ENCODE measurements at places on chromosomes 2 and 18.

DNA sequence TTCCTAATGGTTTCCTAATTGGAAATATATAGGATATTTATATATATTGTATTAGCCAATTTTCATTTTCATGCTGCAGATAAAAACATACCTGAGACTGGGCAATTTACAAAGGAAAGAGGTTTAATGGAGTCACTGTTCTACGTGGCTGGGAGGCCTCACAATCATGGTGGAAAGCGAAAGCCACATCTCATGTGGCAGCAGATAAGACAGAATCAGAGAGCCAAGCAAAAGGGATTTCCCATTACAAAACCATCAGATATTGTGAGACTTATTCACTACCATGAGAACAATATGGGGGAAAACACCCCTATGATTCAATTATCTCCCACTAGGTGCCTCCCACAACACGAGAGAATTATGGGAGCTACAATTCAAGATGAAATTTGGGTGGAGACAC, 242.5 kb upstream of the NETO1 start:
- DNase-seq: no peak

DNA sequence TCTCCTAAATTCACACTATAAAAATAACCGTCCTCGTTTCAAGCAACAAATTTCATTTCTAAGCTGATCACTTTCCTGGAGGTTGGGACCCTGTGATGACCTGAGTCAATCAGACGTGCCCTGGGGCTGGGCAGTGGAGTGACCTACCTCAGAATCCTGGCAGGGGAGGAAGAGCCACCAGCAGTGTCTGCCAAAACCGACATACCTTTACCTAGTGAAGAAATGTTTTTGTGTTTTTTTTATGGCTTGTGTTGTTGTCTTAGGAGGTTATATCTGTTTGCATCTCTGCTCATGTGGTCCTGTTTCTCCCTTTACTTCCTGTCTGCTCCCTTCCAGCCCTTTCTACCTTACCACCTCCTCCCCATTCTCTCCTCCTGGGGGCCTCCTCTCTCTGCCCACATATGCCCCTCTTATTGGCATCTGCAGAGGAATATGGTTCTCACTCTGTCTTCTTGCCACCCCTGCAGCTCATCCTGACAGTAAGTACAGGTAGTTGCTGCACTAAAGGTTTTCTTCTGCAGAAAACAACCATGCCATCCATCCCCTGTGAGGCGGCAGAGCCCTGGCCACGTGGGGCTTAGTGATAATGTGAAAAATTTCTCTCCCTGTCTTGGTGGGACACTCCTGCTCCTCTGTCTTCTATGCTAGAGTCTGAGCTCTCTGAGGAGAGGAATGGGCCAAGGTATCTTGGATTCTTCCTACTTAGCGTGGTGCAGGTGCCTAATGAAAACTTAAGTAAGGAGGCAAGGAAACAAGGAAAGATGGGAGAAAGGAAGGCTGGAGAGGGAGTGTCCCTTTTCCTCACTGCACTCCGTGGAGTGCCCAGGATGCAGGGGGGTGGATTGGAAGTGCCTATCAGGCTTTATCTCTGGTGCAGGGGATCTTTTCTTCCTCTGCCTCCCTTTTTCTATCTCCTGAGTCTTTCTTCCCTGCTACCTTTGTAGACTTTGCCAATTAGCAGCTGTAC, 15.4 kb downstream of the ACOXL start:
- DNase-seq: no peak

DNA sequence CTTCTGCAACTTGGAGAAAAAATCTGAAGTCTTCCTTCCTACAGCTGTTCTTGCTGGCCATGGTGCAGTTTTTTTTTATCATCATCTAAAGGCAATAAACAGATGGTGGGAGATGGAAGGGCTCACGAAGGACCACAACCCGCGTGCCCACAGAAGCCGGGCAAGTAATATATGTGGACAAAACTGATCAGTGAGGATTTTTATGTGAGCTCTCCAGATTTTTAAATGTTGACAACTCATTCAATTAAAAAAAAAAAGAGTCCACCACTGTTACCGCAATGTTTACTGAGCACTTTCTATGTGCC, 55.9 kb upstream of the CREB1 start:
- no peak for DNase-seq

GRCh38 chr2:205681401-205682238, 681 bp upstream of the NRP2 start:
- DNase-seq: no peak

GRCh38 chr2:122707224-122707824, 951.9 kb downstream of the TSN start:
- no peak for DNase-seq

- no peak for DNase-seq
Measured at GRCh38 chr2:204738721-204739120, 193.4 kb downstream of the PARD3B start.

DNA sequence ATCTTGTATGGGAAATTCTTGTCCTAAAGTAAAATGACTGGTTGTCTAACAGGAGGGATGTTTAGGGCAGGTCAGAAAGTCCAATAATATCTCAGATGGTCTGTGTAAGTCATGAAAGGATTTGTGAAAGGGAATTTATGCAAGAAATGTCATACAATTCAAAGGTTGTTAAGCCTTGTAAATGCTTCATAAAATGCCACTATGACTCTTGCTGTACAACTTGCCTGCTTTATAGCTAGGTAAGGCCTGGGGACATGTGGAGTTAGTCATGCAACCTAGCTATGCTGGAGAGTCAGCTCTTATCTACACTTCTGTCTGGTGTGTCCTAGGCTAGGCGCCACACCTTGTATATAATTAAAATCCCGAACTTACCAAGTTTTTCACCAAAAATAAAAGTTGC, 36.9 kb upstream of the VWA3B start:
- no peak for DNase-seq

GRCh38 chr2:53452957-53453748, 314.5 kb upstream of the CHAC2 start:
- DNase-seq: no peak

- no peak for DNase-seq
Measured at GRCh38 chr2:11027195-11027594, 115.5 kb downstream of the KCNF1 start.

DNA sequence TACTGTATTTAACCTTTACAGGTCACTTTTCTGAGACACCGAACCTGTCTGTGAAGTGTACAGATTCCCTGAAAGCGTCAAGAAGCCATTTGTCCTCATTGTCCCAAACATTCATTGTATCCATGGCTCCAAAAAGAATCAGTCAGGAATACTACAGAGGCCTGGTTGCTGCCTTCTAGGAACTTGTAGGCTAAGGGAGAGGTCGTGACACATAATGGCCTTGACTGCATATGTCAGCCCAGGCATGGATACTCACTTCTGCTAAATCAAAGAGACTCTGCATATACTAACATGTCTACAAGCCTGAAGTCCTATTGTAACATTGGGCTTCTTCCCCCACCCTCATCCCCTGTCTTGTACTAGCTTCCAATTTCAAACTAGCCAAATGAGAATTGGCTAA, 40.2 kb downstream of the ONECUT2 start:
- DNase-seq: no peak

DNA sequence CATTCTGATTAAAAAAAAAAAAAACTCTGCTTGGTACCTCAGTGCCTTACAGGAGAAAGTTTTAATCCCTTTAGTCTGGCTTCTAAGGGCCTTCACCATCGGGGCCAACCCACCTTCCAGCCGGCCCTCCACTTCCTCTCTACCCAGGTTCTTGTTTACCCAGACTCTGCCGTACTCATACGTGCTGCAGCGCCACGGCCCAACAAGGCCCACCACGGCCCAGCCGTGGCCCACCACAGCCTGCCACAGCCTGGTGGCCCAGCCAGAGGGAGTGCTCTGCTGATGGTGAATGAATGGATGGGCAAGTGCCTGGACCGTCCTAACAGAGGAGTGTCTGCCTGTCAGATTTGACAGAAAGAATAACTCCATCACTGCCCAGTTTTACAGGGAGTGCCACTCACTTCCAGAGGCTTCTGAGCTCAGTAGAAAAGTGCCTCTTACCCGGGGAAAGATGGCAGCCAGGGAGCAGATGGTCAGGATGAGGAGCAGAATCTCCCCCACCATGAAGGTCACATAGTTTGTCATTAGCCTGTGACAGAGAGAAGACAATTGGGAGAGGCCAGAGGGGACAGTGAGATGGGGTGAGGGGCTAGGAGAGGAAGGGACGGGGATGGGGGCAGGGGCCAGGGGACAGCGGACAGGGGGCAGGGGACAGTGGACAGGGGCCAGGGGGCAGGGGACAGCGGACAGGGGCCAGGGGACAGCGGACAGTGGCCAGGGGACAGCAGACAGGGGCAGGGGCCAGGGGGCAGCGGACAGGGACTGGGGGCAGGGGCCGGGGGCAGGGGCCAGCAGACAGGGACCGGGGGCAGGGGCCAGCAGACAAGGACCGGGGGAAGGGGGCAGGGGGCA, 38.2 kb downstream of the CENPO start:
- DNase-seq: no peak

DNA sequence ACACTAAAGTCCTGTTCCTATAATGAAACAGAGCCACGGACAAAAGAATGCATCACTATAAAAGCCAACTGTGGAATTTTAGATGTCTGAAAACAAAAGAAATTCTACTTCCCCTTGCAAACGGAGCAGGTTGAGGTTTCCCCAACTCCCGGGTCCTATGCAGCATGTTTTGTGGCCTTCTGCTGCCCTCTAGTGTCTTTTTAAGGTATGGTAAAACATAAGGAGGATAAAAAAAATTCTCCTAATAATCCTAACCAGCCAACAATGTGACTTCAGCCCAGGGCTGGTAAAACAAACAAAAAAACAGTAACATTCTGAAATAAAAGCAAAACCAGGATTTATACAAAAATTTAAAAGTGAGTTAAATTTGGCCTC, 539.5 kb downstream of the NRXN1 start:
- DNase-seq: peak; percentile 6

DNA sequence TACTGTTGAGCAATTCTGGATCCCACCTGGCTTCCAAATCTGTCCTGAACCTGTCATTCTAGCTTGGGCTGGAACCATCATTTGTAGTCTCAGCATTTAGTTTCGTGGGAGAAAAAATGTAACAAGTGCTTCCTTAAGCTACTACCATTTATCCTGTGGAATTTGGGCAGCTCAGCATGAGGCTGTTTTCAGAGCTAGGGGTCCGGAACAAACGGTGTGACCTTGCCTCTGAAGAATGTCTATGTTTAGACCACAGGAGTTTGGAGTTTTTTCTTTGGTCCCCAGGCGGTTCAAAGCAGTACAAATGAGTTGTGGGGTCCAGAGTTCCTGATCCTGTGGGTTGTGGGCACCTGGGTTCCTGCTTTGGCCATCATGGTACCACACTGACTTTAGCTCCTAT, 59.1 kb upstream of the TMEM178A start:
- DNase-seq: no peak

GRCh38 chr2:9256570-9257043, 50.0 kb downstream of the ASAP2 start:
- no peak for DNase-seq

GRCh38 chr18:60191926-60192325, 180.6 kb downstream of the MC4R start:
- DNase-seq: no peak

- DNase-seq: no peak
Measured at GRCh38 chr2:210230518-210230917, 5.3 kb upstream of the ACADL start.

DNA sequence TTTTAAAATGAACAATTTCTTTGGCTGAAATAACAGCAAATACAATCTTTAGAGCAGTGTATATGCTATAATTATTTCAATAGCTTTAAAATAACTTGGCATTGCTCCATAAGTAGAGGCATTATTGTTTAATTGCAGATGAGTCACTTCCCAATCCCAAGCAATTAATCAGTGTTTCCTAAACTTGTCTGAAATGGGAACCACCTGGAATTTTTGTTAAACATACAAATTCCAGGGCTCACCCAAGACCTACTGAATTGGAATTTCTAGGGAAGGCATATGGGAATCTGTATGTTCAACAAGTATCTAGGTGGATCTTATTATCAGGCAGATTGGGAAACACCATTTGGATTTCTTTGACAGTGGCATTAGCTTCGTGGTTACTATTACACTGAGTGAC, 27.1 kb upstream of the FMNL2 start:
- DNase-seq: no peak

DNA sequence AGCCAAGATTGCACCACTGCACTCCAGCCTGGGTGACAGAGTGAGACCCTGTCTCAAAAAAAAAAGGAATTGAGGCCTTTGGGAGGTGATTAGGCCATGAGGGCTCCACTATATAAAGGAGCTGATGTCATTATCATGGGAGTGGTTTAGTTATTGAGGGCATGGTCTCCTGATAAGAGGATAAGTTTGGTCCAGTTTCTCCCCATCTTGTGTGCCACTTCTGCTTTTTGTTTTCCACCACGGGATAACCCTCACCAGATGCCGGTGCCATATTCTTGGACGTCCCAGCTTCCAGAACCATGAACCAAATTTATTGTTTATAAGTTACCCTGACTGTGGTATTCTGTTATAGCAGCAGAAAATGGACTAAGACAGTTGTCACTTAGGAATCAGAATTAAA, 125.8 kb downstream of the C1D start:
- DNase-seq: no peak

DNA sequence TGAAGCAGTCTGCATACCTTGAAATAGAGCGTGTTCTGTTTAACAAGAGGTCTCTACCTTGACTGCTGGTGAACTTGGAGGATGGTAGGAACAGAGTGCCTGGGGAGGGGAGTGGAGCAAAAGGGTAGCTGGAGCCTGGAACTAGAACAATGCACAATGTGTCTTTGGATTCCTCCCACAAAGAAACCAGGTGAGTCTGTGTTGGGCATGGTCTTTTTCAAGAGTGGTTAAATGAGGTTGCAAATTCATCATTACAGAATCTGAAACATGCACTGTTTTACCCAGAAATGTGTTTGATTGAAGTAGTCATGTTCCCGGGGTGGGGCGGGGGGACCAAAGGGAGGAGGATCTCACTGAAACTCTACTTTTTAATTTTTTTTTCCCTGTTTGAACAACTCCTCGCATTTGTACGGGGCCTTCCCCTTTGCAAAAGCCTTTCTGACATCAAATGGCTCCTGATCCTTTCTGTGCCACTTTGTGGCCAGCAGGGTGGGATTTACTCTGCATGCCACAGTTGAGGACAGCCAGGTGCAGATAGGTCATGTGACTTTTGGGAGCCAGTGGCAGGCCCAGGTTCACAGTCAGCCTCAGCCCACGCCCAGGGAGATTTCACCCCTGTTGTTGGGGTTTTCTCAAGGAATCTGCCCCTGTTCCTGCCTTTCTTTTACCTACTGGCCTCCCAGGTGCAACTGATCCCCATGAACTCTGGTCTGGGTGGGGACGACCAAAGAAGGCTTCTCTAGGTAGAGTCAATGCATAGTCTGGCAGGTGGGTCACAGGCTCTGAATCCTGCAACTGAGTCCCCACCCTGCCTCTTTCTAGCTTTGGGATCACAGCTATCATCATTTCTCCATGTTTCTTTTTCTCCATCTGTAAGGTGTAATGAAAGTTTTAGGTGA, 28.2 kb downstream of the MYCN start:
- DNase-seq: no peak

- DNase-seq: no peak
Measured at GRCh38 chr2:605674-606608, 71.3 kb downstream of the TMEM18 start.

GRCh38 chr2:66324909-66325528, 109.9 kb upstream of the MEIS1 start:
- DNase-seq: no peak

DNA sequence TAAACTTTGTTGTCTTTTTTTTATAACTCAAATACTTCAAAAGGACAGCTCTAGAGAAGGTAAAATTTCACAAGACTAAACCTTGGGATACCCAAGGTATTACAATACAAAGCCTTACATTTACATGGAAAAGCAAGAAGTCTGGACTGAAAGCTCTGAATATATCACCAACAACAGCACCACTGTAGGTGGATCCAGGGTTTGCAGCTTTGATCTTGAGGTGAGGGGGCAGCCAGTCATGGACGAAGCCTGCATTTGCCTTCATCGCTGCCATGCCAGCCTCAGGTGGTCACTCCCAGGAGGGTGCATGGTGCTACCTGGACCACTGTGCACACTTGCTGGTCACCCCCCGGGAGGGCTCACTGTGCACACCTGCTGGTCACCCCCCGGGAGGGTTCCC, 36.6 kb downstream of the RBFA start:
- no peak for DNase-seq
